ENCODE measurements at places on chromosomes 6 and 20.
A peak's percentile ranks its signal among the peaks of the same experiment; 100 is the strongest.

- no peak for DNase-seq
These were observed 1.2 kb downstream of the SYNCRIP start for GRCh38 chr6:85641522-85641896.

DNA sequence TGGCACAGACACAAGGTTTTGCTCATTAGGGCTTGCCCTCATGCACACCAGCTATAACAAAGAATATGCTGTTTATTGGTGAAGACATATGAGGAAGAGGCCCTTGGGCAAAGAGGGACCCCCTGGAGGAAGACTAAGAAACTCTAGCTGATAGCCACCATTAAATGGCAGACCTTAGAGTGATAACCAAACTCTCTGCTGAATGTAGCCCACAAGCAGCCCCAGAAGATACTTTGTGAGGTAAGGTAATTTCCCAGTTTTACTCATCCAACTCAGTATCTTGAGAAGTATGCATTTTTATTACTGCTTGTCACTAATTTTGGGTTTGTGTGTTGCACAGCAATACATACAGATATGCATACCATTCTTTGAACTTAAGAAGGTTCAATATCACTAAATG, 563.3 kb downstream of the DOK5 start:
- no peak for DNase-seq

DNA sequence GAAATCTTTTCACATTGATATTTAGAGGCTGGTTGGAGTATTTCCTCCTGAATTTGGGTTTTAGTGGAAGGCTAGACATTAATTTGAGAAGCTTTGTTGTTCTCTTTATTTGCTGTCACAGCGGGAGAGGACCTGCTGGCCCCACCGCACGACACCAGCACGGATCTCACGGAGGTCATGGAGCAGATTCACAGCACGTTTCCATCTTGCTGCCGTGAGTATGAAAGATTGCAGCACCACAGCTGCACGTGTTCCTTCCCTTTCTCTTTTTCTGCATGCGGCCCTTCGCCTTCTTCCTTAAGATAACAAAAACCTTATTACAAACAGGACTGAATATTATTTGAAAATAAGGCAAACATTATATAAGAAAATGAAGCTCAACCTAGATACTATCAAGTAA, 555.5 kb downstream of the UTRN start:
- no peak for DNase-seq

DNA sequence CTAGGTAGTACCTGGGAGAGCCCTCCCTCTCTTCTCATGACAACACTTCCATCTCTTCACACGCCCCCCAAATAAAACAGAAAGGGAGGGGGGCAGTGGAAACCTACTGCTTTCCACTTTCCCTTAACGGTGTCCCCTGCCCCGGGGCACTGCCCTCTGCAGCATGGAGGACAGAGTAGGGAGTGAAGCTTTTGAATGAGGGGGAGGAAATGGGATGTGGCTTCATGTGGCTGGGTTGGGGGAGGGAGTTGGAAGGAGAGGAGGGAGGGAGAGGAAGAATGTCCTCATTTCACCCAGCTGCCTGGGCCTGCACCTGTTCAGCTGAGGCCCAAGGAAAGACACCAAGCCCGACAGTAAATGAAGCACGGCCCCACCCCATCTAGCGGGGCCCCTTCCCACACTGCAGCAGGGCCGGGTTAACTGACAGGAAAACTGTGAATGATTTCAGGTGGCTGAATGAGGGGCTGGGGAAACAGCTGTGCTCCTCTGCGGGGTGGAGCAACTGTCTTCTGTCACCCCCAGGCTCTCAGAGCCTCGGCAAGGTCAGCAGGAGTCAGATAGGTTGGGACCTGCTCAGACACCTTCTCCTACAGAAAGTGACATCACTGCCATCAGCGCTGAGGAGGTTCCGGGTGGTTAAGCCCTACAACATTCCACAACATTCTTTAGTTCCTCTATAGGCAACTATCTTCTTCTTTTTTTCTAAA, 40.0 kb upstream of the TAF8 start:
- peak; percentile 45 for DNase-seq

DNA sequence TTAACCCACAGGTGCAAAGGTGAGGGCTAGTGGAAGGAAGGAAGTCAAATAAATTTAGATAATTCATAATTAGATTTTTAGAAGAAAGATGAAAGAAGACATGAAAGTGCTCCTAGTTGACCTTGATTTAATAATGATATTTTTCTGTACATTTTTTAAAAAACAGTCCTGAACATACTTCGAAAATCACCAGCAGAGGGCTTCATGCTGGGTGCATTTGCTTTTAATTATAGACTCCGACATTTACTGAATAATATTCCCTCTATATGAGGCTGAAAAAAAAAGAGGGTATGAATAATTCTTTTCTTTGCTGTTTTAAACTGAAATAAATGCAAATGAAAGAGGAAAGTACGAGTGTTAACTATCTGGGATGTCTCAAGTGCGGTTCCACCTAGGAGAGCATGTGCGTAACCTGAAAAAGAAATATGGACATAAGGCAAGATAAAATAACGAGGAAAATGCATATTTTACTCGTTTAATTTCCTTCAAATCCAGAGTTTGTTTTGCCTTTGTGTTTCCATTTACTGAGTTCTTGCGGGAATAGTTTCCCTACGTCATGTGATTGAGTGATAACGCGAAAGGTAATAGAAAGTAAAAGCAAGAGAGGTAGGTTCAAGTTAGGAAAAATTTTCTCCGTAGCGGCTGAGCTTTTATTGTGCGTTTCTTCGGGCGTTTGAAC, 3.1 kb upstream of the TFAP2B start:
- no peak for DNase-seq

DNA sequence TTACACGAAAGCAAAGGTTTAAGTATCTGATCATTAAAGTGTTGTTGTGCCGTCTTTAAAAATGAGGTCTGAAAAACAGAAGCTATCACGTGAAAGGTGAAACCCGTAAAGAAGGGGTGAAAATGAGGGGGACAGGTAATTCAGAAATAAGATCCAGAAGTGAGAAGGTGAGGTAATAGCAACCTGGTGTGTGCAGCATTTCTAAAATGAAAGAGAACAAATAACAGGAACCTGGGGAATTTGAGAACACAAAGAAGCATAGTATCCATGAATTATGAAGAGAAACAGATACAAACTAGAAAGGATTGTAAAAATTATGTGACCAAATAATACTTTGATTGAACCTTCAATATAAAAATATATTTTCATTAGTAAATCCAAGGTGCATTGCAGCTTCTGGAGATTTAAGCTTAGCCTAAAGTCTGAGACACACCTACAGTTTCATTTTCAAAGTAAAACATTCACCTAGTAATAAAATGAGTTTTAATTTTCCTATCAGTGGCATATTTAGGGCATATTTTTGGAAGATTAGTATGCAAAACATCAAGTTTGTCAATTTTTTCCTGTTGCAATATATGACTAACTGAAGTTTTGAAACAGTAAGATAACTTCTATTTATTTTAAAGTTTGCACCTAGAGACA, 1.4 kb downstream of the HEY2 start:
- no peak for DNase-seq

DNA sequence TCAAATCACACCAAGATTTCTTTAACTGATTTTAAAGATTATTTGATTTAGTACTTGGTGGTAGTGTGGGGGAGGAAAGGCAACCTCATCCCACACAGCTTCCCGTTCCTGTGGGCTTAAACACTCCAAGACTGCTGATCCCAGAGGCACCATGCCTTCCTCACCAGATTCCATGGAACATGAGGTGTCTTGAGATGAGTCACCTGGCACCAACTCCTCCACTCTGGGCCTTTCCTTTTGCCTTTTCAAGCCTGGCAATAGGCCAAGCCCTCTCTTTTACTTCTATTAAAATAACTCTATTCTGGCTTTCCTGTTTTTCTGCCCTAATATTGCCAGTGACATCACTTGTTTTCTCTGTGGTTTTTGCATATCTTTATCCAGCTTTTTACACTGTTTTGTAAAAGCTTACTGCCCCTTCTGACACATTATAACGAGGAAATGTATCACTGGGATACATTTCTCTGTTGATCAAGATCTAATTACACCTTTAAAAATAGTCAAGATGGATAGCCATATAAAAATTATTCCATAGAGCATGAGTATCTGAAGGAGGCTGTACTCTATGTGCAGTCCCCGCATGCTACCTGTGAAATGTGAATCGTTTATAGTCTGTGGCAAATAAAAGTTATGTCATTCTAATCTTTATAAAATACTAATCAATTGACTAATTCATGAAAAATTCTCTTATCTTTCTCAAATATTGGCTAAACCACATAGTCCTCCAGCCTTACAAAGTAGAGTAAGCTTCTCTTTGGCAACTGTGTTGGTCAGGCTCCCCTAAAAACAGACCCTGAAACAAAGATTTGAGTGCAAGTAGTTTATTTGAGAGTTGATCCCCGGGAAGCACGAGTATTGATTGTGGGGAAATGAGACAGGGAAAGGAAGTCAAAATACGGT, 257.8 kb upstream of the KCNQ5 start:
- DNase-seq: no peak

- no peak for DNase-seq
These were observed 51.2 kb upstream of the FRMD1 start for GRCh38 chr6:168130168-168130696.

GRCh38 chr6:159609652-159610178, 83.3 kb downstream of the SOD2 start:
- DNase-seq: no peak

- no peak for DNase-seq
These were observed 132.2 kb upstream of the CDH4 start for GRCh38 chr20:61119794-61120410.

DNA sequence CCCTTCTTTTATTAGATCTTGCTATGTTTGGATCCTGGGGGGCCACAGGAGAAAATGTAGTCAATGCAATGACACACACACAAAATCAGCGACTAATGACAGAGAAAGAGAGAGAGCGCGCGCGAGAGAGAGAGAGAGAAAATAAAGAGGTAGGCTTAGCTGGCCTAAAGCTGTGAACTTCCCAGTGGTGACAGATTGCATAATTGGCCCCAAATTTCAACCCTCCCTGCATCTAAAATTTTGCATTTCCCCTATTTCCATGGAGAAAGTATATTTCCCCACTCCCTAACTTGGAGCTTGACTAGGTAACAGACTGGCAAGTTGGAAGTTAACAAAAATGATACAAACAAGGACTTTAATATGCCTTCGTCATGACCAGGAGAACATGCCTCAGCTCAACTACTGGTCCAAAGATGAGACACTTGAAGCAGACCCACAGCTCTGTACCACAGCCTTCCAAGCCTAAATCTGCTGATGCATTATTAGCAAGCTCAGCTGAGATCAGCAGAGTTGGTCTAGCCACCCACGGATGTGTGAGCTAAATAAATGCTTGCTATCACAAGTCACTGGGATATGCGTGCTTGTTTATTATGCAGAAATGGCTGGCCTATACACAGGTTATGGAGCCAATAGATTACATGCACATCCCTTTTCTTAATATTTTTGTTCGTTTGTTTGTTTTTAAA, 118.1 kb upstream of the PRDM1 start:
- no peak for DNase-seq

DNA sequence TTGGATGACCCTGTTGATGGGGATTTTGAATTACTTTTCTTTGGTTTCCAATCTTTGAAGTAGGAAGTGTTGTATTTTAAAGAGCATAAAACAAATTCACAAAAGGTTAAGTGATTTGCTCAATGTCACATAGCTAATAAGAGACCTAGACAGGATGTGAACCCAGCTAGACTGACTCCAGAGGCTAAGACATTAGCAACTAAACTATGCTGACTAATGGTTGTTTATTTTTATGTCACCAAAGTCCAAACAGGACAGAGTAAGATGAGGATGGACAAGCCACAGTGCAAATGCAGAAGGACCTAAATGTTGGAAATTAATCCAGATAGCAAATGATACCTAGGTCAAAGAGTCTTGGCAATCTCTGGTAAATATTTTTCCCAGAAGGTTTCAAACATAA, 38.0 kb downstream of the OGFRL1 start:
- DNase-seq: no peak

- DNase-seq: no peak
These were observed 13.8 kb upstream of the GJE1 start for GRCh38 chr6:142118925-142119324.

DNA sequence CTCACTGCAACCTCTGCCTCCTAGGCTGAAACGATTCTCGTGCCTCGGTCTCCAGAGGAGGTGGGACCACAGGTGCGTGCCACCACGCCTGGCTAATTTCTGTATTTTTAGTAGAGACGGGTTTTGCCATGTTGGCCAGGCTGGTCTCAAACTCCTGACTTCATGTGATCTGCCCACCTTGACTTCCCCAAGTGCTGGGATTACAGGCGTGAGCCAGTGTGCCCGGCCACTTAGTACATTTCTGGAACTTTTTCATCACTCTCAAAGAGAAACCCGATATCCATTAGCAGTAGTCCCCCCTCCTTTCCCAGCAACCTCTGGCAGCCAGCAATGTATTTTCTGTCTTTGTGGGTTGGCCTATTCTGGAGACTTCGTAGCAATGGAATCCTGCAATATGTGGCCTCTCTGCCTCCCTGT, 109.8 kb downstream of the JARID2 start:
- DNase-seq: no peak

All from upper lobe of right lung (tissue), 1 donor.